ENCODE measurements at places on chromosomes 12 and 14.

GRCh38 chr14:24274101-24274543 is 2.7 kb upstream of the RABGGTA start:
- no peak for DNase-seq

DNA sequence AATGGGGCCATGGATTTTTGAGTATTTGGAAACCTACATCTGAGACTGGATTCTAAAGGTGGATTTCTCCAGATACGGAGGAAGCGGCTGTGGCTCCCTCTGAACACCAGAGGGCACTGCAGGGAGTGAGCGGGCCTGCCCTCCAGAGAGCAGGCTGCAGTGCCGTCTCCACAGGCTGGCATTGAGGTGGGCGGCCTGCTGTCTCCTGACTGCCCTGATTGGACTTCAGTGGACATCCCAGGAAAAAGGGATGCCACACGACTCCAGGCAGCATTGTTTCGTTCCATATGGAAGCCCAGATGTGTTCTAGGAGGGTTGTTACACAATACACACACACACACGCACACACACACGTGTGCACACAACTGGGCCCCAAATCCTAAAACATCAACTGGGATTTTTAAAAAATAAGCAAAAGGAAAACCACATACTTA is 20.9 kb upstream of the ANO2 start:
- DNase-seq, result peak; percentile 54

GRCh38 chr12:124730455-124730932 is 133.2 kb downstream of the SCARB1 start:
- DNase-seq, result no peak

GRCh38 chr14:56414236-56414635 is 165.4 kb upstream of the TMEM260 start:
- no peak for DNase-seq

- no peak for DNase-seq
Observed at GRCh38 chr12:54991991-54992375, 7.4 kb upstream of the TESPA1 start.

GRCh38 chr12:71397433-71397954 is 42.1 kb upstream of the LGR5 start:
- no peak for DNase-seq

- DNase-seq, result no peak
Observed at GRCh38 chr12:130145731-130146130, 16.5 kb upstream of the FZD10 start.

- DNase-seq, result no peak
Observed at GRCh38 chr12:49097381-49097780, 2.8 kb upstream of the DHH start.

DNA sequence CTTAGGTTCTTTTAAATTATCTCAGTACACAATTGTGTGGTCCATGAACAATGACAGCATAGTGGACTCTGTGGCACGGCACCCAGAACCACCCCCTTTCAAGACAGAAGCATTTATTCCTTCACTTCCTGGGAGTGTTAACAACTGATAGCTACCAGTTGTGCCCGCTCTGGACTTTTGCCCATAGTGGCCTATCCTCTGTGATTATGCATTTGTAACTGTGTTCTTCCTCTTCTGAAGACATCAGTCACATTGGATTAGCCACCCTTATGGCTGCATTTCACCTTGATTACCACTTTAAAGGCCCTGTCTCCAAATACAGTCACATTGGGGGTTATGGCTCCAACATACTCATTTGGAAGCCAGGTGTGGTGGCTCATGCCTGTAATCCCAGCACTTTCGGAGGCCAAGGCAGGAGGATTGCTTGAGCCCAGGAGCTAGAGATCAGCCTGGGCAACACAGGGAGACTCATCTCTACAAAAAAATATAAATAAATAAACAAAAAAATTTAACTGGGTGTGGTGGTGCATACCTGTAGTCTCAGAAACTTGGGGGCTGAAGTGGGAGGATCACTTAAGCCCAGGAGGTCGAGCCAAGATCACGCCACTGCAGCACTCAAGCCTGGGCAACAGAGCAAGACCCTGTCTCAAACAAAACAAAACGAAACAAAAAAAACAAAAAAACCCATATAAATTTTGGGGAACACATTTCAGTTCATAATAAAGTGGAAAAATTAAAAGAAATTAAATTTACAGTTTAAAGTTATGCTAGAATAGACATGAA is 27.6 kb upstream of the PHC1 start:
- DNase-seq, result no peak

DNA sequence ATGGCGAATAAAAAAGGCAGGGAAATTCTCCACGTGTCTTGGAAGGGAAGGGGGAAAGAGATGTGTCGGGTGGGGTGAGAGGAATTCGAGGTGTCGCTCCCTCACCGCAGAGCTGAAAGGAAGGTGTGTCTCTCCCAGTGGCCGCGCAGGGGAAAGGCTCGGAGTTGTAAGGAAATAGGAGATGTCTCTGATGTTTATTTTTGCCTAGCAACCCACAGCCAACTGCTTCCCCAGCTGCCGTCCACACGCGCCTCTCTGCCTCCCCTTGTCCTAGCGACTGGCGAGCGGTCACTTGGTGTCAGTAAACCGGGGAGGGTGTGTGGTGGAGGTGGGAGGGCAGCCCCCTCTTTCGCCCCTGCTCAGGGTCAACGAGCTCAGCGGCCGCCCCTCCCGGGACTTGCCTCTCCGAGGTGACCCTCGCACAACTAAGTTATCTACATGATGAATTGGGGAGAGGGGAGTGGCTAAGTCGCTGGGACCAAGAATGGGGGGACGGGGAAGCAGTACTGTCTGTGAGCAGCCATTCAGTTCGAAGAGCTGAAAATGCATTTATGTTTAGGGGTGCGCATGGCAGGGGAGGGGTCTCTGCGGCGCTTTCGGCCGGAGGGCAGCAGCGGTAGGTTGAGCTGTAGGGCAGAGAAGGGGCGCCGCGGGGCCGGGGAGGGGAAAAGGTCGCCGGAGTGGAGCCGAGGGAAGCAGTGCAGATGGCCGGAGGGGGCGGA is 585 bp upstream of the DYRK2 start:
- DNase-seq, result peak; percentile 89

DNA sequence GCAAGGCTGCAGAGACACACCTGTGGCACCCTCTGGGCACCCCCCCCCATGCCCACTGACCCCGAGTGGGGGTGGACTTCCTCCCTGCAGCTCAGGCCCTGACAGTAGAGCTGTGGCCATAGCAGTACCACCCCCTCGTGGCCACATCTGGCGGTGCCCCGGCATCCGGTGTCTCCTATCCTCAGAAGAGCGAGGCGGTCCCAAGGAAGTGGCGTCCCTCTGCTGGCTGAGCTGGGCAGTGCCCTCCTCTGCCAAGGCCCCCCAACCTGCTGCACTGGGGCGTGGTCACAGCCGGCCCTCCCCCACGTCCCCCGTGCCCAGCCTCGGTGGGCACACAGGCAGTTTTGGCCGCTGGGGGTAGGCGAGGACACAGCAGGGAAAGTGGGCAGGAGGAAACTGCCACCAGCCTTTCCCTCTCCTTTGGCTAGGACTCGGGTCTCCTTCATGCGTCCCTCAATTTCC is 6.0 kb upstream of the SLC6A12 start:
- DNase-seq, result no peak
